Frontal cortex (tissue), 4 donors: ENCODE measurements at places on chromosomes 1 and 21. TPM values are rescaled to one million over a fixed set of nuclear protein-coding genes. Genes with fewer than 3 reads are reported as not detected.
A peak's percentile ranks its signal among the peaks of the same experiment; 100 is the strongest.

The S100A16 gene
- 13.0 TPM for total RNA-seq

The C1orf53 gene
- 2.4 TPM for total RNA-seq

The STMN1 gene
- total RNA-seq = 1,181 TPM

The SYCP1 gene
- total RNA-seq = not detected

The TMEM63A gene
- total RNA-seq = 0.82 TPM

The TMEM240 gene
- total RNA-seq = 16.3 TPM

DNA sequence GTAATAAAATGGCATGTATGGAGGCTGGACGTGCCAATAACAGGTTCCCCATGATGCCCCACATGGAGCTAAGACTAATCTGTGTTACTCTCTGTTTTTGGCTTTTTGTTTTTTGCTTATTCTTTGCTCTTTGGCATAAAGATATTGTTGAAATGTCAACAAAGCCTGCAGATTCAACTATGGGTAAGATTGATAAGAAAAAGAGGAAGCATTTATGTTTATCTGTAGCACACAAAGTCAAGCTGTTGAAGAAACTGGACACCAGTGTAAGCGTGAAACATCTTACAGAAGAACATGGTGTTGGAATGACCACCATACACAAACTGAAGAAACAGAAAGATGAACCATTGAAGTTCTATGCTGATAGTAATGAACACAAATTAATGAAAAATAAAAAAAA, 402.7 kb downstream of the LTN1 start:
- no peak for DNase-seq

- DNase-seq = no peak
Observed at GRCh38 chr1:30725450-30726095, 2.2 kb upstream of the MATN1 start.

- no peak for DNase-seq
Observed at GRCh38 chr21:17003258-17003615, 509.6 kb upstream of the CXADR start.

DNA sequence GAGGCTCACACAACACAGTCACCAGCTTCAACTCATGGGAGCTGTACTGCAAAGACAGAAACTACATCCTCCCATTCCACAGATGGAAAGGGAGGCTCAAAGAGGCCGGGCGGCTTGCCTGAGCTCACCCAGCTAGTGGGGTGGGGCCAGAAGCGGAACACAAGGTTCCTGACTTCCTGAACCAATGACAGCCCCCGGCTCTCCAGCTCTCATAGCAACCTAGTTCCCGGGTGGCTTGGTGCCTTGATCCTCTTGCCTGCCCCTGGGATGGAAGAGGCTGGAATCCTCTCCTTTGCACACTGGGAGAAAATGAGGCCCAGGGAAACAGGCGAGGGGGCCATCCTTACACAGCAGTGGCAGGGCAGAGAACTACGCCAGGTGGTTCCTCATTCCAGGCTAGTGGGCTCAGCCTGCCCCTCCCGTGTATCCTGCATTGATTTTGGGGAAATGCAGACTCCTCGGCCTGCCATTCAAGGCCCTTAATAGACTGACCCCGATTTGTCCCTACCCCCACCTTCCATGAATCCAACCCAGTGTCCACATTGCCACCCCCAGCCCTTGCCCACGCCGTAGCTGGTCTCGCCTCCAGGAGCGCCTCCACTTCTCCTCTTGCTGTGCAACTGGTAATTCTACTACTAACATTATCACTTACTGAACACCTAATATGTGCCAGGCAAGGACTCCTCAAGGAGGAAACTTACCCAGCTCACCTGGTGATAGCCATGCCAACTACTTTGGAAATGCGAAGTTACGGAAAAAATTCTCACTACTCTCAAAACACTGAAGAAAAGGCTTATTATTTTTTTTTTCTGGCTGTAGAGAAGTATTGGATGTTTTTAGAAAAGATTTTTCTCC, 5.0 kb downstream of the RAP1GAP start:
- no peak for DNase-seq

DNA sequence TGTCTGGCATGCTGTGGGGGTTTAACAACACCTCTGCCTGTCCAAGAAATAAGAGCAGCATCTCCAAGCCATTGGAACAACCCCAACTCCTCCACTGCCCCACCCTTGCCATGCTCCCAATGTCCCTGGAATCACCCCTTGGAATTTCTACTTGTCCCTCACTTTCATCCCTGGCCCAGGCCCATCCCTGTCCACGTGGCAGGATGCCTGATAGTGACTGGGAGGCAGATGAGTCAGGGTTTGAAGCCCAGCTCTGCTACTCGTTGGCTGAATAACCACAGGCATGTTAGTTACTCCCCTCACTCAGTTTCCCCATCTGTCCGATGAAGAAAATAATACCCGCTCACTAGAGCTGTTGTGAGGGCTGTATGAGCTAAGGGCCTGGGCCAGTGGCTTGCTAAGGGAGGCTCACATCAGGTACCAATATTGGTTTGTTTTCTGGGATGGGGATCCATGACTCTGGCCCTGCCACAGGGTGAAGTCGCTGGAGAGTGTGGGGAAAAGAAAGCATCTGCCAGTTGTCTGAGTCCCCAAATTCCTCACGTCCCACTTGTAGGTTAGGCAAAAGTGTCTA, 99.4 kb upstream of the TLR5 start:
- no peak for DNase-seq

DNA sequence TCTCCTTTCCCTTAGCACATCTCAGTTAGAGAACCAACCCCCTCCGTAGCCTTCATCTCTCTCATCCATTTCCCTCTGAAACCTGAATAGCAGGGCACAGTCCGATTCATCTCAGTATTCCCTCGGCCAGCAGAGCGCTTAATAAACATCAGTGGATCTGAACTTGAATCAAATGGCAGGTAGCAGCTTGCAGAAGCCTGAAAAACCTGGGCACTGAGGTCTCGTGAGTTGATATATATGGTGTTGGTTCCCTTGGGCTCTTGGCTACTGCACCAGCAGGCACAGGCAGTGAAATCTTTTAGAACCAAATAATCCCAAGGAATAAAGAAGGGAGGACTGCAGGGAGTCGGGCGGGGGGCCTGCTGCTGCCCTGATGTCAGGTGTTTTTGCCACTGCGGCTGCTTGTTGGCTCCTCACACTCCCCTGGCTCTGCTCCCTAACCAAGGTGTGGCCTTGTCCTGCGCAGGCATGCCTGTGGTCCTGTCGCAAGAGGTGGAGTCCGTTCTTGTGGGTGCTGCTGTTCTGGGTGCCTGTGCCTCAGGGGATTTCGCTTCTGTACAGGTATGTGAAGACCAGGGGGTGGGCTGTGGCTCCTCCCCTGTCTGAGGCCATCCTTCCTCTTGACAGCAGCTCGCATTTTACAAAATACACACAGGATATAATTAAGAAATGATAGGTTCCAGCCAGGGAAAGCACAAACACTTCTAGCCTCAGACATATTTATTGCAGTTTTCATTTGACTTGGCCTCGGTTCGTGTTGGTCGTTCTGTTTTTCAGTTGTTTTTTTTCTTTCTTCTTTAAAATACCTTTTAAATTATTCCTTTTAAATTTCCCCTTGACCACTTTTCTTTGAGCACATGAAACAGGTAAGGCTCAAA, 140.9 kb upstream of the HOOK1 start:
- no peak for DNase-seq

- peak; percentile 73 for DNase-seq
Observed at GRCh38 chr1:32241001-32241763, 5.8 kb upstream of the FAM167B start.

DNA sequence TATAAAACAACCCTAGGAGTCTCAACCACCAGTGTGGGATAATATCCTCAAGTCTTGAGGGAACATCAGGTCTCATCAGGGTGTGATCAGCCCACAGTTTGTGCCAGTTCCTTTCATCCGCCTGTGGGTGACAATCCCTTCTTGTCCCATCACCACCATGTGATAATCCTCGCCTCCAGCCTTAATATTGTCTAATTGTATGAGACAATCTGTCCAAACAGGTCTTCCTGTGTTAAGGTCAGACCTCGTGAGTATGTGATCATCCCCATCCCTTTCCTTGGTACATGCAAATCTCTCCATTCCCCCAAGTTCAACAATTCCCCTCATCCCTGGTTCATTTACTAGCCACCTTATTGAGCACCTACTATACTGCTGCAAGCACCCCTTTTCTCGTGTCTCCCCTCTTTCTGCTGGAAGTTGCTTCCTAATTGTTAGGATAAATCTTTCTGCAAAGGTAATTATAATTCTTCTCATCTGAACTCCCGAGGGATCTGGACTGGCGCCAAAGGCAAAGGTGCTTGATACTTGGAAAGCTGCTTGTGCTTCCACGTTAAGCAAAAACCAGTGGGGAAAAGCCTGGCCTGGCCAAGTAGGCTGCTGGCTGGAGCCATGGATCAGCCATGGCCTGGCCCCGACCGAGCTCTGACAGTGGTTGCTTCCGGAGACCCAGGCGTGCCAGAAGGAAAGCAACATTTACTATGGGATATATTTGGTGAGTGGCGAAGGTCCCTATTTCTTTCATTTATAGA, 92.5 kb downstream of the RNF220 start:
- DNase-seq = no peak

DNA sequence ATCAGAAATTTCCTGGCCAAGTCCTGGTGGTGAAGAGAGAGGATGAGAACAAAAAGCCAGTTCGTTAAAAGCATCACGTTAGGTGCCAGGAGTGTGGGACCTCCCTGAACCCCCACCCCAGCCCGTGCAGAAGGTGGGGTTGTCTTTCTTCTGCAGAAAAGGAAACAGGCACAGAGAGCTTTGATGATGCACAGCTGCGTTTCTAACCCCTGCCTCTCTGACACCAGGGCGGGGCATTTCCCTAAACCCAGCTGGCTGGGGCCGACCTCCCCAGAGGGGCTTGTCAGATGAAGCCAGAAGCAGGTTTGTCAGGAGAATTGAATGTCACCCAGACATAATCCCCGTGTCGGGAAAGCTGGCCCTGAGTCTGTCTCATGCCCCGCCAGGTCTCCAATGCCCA, 189.3 kb upstream of the EDN2 start:
- no peak for DNase-seq

GRCh38 chr1:100736746-100737145, 17.2 kb downstream of the VCAM1 start:
- no peak for DNase-seq

DNA sequence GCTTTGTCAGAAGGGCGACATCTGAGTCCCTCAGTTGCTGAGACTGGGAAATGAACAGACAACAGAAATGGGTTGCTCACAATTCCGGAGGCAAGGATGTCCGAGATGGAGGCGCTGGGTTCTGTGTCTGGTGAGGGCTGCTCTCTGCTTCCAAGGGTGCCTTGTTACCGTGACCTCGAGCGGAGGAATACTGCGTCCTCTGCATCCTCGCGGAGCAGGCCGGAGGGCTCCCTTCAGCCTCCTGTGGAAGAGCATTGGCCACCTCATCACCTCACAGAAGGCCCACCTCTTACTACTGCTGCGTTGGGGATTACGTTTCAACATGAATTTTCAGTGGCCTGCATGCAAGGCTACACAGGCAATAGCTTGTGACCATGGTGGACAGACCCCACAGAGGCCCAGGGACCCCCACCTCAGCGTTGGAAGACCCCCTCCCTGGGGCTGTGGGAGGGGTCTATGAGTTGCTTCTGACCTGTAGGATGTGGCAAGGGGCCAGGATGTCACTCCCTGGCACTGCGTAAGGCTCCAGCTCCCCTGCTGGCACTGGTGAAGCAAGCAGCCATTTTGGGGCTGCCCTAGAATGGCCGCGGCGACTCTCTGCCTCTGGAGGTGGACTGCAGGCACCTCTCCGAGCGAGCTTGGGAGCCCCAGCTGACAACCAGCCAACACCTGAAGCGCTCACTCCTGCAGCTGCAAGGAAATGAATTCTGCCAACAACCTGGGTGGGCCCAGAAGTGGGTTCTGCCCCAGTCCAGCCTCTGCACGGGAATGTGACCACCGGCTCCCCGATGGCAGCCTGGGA, 36.3 kb upstream of the COL6A1 start:
- DNase-seq = no peak

DNA sequence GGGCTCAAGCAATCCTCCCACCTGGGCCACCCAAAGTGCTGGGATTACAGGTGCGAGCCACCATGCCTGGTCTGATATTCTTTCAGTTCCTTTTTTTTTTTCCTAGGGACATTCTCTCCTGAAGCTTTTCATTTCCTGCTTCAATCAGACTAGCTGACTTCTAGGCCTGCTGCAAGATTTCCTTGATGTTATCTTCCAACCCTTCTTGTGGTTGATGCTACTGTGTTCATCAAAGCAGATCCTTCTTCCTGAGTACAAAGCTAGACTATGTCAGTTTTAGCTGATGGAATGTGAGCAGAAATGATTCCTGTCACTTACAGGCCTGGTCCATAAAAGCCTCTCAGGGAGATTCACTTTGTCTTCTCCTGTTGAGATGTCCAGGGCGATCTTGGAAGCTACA, 146.4 kb downstream of the CDC7 start:
- DNase-seq = no peak

- peak; percentile 74 for DNase-seq
Observed at GRCh38 chr1:30801771-30802198, 44.2 kb upstream of the LAPTM5 start.

DNA sequence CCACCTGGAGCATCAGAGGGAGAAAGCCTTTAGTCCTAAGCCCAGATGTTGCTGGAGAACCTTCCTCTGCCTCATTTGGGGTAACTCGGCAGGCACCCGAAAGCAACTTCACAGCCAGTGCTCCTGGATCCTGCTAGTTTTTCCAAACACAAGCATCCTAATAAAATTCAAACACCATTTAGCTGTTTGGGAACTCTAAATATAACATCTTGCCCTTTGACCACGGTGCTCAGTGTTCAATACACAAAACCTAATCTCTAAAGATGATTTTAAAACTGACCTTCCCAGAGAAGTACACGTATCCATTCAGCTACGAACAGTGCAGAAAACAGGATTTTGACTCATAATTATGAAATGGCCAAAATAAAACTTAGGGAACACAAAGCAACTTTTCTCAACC, 40.3 kb downstream of the PROX1 start:
- no peak for DNase-seq

DNA sequence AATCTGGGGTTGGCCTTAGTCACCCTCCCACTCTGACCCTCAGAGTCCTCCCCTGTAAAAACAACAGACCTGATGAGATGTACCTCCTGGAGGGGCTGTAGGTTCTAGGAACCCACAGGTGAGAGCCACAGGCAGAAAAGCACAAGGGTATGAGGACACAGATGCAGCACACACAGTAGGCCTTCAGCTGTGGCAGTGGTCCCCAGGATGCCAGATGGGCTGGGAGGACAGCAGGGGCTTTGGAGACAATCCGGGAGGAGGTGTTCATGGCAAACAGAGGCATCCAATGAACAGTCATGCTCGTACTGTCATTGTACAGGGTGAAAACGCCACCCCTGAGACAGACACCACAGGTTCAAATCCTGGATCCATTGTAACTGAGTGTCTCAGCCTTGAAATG, 463.1 kb downstream of the MATN1 start:
- DNase-seq = no peak

GRCh38 chr21:18204931-18205330, 39.7 kb upstream of the CHODL start:
- DNase-seq = no peak

- DNase-seq = no peak
Observed at GRCh38 chr1:231523816-231524215, 4.7 kb upstream of the TSNAX start.

DNA sequence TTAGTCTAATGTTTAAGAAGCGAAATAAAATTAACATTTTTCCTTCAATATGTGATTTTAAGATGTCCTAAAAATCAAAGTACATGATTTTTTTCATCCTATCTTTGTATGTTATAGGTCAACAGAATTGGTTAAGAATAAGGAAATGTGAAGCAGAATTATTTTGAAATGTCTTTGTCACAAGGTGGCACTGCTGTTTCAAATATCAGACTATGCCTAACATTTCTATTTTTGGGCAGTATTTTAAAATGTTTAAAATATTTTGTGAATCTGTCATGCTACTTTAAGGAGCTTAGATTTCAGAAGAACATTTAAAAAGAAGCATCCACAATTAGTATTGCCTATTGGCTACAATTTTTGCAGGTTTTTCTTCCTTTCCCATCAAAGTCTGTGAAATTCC, 38.7 kb downstream of the AMY1C start:
- DNase-seq = no peak

- no peak for DNase-seq
Observed at GRCh38 chr1:119159111-119159510, 18.7 kb upstream of the WARS2 start.
